ENCODE measurements at places on chromosomes 4 and X. TPM values are rescaled to one million over a fixed set of nuclear protein-coding genes. Genes with fewer than 3 reads are reported as not detected.

Gene CD40LG
- total RNA-seq = not detected

Gene UGT2B15
- total RNA-seq = 0.09 TPM

Gene SHOX
- total RNA-seq = not detected

Gene SPATA4
- 0.19 TPM for total RNA-seq

Gene XPNPEP2
- not detected for total RNA-seq
